Activated CD4-positive, alpha-beta T cell treated with anti-CD3 and anti-CD28 coated beads for 48 hours (primary cell): ENCODE measurements at places on chromosomes 4 and X.

DNA sequence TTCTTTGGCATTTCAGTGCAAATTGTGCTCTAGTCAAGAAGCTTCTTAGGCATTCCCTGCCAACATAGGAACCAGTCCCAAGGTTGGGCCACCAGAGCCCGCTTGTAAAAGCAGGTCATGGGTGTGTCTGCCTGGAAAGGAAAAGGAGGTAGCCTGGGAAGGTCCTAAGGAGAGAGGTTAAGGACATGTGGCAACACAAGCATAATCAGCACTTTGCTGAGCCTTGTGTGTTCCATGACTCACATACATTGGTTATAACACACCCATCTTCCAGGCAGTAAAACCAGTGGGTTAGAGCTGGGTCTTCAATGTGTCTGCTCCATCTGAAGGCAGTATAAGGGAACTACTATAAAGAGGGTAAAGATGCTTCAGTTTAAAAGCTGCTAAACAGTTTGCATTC lies 165.0 kb downstream of the FHIP1A start:
- DNase-seq, result no peak

- no peak for DNase-seq
Observed at GRCh38 chrX:50471390-50471789, 765 bp upstream of the DGKK start.

DNA sequence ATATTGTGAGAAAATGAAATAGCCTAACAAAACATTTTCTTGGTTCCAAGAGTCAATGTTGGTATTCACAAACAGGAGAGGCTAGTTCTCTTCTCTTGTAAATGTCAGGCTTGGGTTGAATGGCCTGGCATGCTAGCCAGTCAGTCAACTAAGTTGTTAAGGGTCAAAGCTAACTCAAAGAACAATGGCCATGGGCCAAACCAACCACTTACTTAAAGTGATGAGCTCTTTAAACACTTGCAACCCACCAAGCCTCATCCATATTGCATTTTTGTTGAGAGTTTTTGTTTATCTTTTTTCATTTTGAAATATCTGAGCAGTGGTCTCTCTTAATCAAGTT lies 394.5 kb downstream of the RAB28 start:
- no peak for DNase-seq

DNA sequence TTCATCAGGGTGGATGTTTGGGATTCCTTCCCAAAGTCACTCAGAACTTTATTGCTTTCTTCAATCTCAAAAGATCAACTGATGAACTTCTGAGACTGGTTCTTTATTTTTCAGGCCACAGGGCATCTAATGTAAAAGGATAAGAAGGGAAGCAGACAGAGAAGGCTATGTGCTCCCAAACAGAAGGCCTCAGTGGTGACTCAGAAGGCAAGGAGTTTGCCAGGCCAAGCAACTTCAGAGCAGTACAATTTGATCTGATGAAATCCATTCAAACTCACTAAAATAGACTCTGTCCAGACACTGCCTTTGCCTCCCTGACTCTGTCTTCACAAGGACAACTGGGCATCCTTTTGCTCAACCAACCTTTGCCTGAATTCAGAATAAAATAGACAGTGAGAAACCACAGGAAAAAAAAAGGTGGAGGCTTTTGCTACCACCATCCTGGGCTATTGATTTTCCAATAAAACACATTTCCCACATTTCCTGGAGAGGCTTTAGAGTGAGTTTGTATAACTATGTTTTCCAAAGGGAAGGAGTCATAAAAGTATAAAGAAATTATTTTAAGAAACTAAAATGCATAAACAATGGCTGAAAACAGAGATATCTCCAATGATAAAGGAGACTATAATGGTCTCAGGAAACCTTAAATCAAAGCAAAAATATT lies 55.2 kb downstream of the ARHGEF6 start:
- no peak for DNase-seq

DNA sequence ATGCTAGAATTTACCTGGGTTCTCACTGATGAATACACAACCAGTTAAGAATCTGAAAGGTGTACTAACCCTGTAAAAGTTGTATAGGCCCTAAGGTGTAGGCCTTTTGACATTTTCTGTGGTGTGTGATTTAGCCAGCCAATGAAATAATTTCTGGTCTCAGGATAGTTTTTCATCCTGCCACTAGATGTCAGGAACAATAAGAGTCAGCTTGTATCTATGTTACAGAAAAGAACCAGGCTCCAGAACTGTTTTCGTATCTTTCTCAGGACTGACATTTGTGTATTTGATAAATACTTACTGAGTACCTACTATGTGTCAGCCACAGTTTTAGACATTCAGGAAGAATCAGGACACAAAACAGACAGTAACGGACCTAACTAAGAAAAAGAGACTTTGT lies 673.6 kb upstream of the TENM3 start:
- no peak for DNase-seq

DNA sequence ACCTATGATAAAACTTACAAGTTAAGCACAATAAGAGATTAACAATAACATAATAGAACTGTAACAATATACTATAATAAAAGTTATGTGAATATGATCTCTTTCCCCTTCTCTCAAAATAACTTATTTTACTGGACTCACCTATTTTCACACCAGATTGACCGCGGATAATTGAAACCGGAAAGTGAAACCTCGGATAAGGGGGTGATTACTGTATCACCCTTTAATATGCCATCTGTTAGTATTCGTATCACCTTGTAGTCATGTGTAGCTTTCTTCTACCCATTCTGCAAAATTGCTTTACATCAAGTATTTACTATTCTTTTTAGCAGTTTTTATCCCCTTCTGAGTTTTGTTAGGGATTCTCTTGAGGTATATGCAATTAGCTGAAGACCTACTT lies 1.8 kb downstream of the SPCS3 start:
- no peak for DNase-seq

GRCh38 chr4:1760521-1761071 lies 32.5 kb upstream of the FGFR3 start:
- DNase-seq, result no peak

- DNase-seq, result no peak
Observed at GRCh38 chr4:7297881-7298280, 105.5 kb downstream of the SORCS2 start.

GRCh38 chr4:8594097-8595038 lies 1.8 kb downstream of the CPZ start:
- DNase-seq, result peak; percentile 32

GRCh38 chr4:37839426-37839825 lies 12.9 kb downstream of the PGM2 start:
- no peak for DNase-seq
